ENCODE measurements at places on chromosomes 2 and 18.

DNA sequence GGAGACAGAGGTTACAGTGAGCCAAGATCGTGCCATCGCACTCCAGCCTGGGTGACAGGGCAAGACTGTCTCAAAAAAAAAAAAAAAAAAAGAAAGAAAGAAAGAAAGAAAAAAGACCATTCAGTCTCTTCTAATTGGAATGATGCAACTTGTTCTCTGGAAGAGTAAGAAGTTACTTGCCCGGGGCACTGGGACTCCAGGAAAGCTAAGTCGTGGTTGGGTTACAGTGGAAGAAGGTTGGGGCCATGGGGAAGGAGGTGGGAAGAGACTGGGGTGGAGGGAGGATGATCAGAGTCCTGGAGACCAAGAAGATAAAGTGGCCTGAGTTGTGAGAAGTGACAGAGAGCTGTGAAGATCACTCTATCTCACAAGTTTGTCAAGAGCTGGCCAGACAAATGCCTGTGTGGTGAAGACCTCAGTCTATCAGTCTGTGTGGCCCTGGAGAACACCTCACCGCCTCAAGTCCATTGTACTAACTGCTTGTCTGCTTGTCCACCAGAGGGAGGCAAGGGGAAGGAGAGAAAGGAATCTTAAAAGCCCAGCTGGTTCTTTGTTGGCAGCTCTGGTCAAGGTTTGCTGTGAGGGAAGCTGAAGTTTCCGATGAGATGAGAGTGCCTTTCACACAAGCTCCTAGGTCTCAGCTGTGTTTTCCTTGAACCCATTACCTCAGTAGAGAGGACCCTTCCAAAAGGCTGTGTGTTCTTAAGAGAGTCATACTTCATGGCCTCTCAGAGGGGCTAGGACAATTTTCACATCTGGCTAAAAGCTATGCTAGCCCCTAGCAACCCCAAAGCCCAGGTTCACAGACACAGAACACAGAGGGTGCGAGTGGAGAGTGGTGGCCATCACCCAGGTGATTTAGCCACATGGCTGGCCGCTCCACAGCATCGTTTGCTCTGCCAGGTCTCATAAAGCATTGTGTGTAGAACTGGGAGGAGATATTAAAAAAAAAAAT is 72.0 kb upstream of the TMEM178A start:
- DNase-seq = no peak

- DNase-seq = no peak
These were observed 211.4 kb downstream of the SH3RF3 start for GRCh38 chr2:109340381-109340780.

GRCh38 chr2:15158532-15158931 is 402.6 kb downstream of the NBAS start:
- no peak for DNase-seq

- no peak for DNase-seq
These were observed 15.8 kb downstream of the ZNF236 start for GRCh38 chr18:76838182-76838581.

DNA sequence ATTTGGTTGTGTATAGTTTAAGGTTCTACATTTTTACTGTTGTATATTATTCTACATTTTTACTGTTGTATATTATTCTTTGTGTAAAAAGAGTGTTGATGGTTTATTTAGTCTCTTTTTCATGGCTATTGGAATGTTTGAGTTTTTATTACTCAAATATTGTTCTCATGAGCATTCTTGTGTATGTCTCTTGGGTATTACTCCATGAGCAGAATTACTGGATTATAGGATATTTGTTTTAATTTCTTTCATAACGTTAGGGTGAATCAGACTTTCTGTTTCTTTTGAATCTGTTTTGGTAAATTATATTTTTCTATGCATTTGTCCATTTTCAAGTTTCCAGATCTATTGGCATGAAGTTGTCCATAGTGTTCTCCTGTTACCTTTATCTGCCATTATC is 111.6 kb downstream of the DYNAP start:
- DNase-seq = no peak

DNA sequence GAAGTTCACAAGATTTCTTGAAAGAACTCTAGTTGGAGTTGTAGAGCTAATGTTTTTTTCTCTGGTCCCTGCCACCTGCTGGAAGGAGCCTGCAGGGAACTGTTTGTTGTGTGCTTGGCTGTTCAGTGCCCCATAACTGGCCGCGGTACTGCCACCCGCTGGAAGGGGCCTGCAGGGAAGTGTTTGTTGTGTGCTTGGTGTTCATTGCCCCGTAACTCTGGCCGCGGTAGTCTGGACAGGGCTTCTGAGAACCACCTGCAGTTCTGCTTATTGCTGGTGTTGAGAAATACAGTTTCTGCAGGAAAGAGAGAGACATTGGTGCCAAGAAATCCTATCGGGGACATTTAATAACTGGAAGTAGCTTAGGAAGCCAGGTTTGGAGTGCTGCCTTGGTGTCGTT is 58.1 kb downstream of the AGAP1 start:
- DNase-seq = peak; percentile 45

DNA sequence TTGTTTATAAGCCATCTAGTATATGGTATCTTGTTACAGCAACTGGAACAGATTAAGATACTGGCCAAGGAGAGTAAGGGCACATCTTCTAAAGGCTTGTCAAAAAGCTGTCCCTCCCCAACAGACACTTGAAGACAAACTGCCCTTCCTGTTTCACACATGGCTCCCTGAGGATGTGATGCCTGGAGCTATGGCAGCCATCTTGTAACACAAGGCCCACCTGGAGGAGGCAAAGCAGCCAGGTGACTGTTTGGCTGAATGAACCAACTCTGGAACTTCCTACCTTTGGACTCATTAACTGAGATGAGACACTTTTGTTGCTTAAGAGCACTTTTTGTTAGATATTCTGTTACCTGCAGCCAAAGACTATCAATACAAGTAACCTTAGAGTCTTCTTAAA is 54.4 kb downstream of the SNORC start:
- DNase-seq = no peak

GRCh38 chr18:12998332-12999060 is 7.3 kb downstream of the CEP192 start:
- no peak for DNase-seq
